ENCODE measurements at places on chromosomes 5 and 9. TPM values are rescaled to one million over a fixed set of nuclear protein-coding genes. Genes with fewer than 3 reads are reported as not detected.

The PDCD1LG2 gene
- 0.64 TPM for total RNA-seq

DNA sequence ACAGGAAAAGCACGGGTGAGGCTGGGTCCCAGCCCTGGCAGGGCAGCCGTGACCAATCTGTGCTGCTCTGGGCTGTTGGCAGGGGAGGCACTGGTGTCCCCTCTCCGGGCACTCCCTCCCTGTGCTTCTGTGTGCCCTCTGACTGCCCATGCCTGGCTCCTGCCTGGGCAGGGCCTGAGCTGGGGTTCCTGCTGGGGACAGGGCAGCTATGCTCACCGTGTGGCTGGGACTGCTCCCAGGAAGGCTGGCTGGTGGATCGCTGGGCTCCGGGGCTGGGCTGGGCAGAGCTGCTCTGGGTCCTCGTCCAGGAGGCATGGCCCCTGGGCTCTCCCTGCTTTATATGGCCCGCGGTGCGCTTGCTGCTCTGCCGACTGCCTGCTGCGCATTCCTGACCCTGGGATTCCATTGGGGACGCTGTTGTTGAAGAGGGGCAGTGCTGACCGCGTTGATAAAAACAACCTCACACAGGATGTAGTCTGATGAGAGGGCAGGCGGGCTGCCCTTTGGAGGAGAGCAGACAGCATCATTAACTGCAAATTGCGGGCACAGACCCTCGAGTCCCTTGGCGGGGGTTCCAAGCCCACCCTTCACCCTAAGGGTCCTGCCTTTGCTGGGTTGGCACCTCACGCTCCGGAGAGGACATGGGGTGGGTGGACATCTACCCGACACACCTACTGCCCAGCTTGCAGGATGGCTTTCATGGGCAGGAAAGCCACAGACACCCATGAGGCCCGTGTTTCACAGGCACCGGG is 955 bp downstream of the QRFP start:
- no peak for DNase-seq

- peak; percentile 81 for DNase-seq
These were observed 52.6 kb downstream of the TENT4A start for GRCh38 chr5:6765612-6766525.

The ARL10 gene
- total RNA-seq: 5.2 TPM

DNA sequence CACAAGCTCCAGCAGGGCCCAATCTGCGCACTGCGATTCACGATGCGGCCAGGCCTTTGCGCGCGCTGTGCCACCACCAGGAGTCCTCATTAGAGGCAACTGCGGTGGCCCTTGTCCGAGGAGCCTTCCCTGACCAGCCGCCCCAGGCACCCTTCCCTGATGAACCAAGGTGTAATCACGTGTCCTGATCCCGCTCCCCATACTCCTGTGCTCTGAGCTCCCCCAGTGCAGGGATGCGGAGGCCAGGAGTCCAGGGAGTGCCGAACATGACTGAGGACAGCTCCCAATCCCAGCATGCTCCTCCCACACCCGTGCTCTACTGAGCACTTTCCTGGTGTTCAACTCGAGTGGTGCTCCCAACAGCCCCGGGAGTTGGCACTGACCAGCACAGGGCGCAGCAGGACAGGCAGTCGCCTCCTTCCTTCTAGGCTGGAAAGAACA is 134.8 kb downstream of the ZNF354C start:
- DNase-seq: no peak

GRCh38 chr9:132880324-132880661 is 1.6 kb downstream of the SPACA9 start:
- DNase-seq: no peak

DNA sequence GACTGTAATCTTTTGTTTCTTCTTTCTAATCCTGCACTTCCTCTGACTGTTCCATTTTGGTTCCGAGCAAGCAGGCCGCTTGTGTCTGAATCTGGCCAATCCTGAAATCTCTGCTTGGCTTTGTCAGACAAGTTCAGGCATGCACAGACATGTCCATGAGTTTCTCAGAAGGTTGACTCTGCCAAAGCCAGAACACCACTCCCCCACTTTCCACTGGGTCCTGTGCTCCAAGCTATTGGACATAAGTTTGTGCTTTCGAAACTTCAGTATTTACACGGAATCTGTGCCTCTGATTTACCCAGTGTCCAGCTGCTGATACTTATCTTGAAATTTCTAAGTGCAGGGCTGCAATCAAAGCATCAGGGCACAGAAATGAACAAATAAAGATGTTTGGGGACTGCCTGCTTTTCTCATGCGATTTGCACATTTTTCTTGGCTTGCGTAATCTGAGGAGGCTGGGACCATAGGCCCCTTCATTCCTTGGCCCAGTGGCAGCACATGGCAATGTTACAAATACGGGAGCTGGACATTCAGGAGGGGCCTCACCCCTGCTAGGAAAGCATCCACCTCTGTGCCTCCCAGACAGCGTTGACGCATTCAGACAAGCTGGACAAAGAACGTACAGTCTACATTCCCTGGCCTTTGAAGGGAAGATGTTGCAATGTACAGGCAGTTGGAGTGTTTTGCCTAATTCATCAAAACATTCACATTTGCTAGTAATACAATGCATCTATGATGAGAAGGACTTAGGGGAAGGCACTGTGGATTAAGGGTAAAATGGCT is 209.2 kb upstream of the PAPPA start:
- peak; percentile 97 for DNase-seq

The EGR1 gene
- 6.1 TPM for total RNA-seq

GRCh38 chr5:122112063-122112462 is 17.3 kb upstream of the ZNF474 start:
- DNase-seq: no peak

The MSH3 gene
- total RNA-seq: 11.8 TPM

DNA sequence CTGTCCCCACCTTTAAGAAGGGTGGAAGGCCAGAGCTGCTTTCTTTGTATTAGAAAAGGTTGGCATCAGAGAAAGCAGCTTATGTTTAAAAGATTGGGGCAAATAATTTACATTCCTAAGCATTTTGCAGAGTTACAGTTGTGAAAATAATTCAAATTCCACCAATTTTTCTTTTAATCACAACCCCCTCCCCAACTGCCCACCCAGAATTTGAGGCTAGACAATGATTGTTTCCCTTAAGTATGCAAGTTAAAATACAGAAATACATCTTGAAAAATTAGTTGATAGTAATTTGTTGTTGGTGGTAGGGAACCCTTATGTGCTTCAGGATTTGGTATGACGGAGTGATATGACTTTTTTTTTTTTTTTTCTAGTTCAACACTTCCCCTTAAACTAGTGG is 133.0 kb downstream of the ZSWIM6 start:
- no peak for DNase-seq

DNA sequence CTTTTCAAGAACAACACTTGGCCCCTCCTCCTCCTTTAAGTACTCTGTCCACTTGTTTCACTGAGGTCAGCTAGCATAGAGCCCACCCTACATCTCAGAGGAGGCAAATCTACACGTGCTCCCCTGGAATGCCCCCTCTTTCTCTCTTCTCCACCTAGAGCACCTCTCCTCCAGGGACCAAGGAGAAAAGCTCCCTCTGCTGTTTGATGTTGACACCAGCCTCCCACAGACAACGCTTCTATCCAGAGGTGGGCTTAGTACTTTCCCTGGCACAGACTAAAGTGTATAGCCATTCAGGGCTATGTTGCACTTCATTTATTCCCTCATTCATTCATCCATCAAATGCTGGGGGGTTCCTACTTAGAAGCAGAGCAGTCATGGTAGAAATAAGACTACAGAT is 68.2 kb upstream of the TAF1L start:
- peak; percentile 17 for DNase-seq

The C9orf153 gene
- 0.26 TPM for total RNA-seq

- DNase-seq: no peak
These were observed 3.7 kb downstream of the MRPL36 start for GRCh38 chr5:1795931-1796330.

- no peak for DNase-seq
These were observed 270.0 kb upstream of the TLE4 start for GRCh38 chr9:79301551-79302391.

GRCh38 chr9:129489838-129490582 is 130.9 kb downstream of the C9orf50 start:
- no peak for DNase-seq

The GPR150 gene
- 0.26 TPM for total RNA-seq

DNA sequence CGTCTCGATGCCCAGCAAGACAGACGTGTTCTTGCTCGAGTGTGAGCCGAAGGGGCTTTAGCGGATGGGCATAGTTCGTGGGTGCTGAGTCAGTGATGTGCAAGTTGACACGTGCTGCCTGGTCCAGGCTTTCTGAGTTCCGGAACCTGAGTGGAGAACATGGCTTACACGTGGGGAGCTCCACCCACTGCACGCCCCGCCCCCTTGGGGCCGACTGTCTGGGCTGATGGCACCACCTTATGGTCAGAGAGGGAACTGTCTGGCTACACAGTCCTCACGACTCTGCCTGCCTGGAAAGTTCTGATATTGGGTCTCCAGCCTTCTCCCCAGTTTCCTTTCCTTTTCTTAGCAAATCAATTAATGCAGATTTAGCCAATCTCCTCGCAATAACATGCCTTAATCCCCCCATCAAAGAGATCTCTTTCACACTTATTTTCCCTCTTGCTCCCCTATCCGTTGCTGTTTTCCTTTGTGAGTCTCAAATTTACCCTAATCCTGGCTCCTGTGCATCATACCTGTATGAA is 3.8 kb upstream of the STC2 start:
- peak; percentile 78 for DNase-seq

- peak; percentile 53 for DNase-seq
These were observed 27.0 kb upstream of the ALDOB start for GRCh38 chr9:101462558-101462957.

- no peak for DNase-seq
These were observed 48.1 kb downstream of the FNBP1 start for GRCh38 chr9:129994882-129995281.

GRCh38 chr9:87587356-87587745 is 89.7 kb downstream of the DAPK1 start:
- no peak for DNase-seq

DNA sequence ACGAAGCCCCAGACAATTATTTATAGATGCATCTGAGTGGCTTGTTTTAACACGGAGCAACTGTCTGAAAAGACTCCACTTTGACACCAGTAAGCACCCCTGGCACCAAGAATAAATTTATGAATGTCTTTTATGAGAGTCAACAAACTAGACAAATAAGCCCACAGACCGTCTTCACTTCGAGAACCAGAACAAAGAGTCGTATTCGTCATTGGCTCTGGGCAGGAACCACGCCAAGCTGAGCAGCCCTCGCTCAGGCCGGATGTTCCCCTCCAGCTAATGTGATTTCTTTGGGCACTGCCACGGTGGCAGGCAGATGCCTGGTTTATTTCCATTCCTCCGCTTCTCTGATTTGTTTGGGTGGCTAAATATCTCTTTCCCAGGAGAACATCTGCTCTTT is 91.9 kb upstream of the STC2 start:
- no peak for DNase-seq

The WNT8A gene
- total RNA-seq: not detected

- DNase-seq: no peak
These were observed 2.2 kb downstream of the IDNK start for GRCh38 chr9:83625178-83625577.

The OMD gene
- total RNA-seq: not detected

DNA sequence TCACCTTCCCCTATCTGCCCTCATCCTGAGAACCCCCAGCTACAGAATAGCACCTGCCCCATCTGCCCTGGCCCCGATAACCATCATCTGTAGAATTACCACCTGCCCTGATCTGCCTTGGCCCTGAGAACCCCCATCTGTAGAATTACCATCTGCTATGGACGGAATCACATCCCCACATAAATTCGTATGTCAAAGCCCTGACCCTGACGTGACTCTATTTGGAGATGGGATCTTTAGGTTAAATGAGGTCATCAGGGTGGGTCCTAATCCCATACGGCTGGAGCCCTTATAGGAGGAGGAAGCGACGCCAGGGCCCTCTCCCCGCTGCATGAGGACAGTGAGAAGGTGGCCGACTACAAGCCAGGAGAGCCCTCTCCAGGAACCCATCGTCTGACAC is 32.6 kb downstream of the SARDH start:
- DNase-seq: no peak

DNA sequence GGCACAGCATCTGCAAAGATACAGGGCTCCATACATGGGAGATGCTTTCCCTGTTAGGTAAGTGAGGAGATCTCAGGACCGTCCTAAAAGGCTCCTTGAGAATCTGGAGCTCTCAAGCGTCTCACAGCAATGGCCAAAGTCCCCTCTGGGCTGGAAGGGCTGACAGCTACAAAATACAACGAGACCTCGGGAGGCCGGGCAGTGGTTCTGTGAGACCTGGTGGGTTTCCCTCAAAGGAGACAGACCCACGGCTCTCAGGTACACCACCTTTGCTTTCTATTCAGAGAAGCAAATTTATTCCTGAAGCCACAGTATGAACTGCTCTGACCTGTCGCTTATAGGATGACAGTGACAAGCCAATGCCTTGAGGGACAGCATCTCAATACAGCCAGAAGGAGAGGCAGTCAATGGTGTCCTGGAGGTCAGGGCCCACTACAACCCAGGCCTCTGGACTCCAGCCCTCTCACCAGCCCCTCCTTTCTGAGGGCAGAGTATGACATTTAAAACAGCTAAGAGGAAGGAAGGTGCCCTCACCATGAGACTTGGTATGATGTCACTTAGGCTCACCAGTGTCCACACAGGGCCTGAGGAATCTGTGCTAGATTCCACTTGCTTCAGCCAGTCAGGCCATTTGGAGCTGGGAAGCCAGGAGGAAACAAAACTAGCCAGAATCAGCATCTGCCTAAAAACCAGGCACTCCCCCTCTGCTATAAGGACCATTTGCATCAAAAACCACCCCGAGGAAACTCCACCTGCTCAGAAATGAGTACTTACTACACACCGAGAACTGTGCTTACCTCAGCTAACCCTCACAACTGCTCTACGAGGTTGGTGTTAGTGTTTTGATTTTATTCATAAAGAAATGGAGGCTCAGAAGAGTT is 86.5 kb upstream of the FSTL4 start:
- no peak for DNase-seq

GRCh38 chr9:37031902-37032301 is 2.2 kb downstream of the PAX5 start:
- DNase-seq: no peak

- DNase-seq: peak; percentile 54
These were observed 97.1 kb downstream of the ENTREP1 start for GRCh38 chr9:69421908-69422801.

The SMAD5 gene
- total RNA-seq: 24.6 TPM

The RGMB gene
- total RNA-seq: 6.8 TPM

DNA sequence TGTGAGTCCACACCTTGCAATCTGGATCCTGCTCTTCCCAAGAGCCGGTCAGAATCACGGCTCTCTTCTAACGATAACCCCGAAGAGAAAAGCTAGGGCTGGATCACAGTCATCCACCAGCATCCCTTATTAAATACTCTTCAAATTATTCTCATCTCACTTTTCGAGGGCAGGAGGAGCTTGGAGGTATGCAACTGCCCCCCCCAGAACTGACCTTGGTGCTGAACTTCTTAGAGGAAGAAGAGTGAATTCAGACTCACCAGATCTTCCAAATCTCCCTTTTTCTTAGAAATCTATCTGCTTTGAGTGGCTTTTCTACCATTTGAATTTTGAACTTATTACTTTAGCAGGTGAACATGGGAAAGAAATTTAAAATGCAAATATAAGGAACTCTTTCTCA is 75.7 kb downstream of the MED10 start:
- DNase-seq: no peak

GRCh38 chr5:128126241-128126640 is 42.7 kb downstream of the SLC12A2 start:
- no peak for DNase-seq

All from bronchial epithelial cell (primary cell).